ENCODE measurements at places on chromosomes 12 and 14. TPM values are rescaled to one million over a fixed set of nuclear protein-coding genes. Genes with fewer than 3 reads are reported as not detected.

The MYF6 gene
- total RNA-seq: not detected

The RNASE1 gene
- 1,224 TPM for total RNA-seq

GRCh38 chr14:56487090-56487667 is 92.4 kb upstream of the TMEM260 start:
- DNase-seq: no peak

DNA sequence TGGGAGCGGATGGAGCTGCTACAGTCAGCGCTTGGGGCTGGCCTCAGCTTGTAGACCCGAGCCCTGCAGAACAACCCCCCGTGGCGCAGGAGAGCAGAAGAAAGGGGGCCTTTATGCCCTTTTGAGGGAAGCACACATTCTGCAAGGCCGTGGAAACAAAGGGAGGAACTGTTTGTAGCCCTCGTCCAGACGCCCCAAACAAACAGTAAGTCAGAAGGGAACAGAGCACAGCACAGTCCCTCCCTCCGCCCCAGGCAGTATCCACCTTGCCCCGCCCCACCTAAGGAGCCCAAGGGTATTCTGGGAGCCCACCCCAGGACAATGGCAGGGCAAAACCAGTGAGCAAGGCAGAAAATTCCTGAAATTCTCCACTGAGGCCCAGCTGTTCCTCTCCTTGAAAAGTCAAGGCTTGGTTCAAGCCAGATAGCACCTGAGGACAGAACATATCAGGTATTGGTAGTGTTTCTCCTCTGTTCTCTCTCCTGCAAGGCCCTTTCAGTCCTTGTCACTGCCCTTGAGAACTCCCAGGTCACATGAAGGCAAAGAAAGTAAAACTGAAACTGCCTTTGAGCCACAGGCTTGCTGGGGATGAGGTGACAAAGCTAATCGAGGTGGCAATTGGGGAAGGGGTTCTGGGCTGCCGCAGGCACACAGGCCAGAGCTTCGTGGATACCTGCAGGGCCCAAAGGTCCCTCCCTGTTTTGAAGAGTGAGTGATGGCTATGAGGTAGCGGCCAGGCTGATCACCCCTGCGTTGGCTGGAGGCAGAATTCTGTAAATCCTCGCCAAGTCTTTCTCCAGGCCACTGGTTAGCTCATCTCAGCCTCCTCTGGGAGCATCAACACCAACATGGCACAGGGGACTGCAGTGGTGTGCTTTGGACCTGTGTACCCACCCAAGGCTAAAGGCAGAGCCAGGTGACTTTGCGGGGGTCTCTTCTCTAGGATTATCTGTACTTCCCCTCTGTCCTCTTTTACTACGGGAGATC is 499 bp downstream of the DGLUCY start:
- DNase-seq: no peak

GRCh38 chr14:61726778-61727658 is 31.7 kb downstream of the HIF1A start:
- DNase-seq: no peak

The HNRNPA1 gene
- 412 TPM for total RNA-seq

The ARHGEF25 gene
- total RNA-seq: 14.7 TPM

Data from omental fat pad (tissue), 4 donors.